ENCODE measurements at places on chromosomes 1 and 21.

GRCh38 chr1:160083968-160084770 lies 2.8 kb downstream of the KCNJ9 start:
- peak; percentile 70 for DNase-seq

GRCh38 chr1:33517596-33518250 lies 45.3 kb downstream of the ZSCAN20 start:
- no peak for DNase-seq

- no peak for DNase-seq
These were observed 29.7 kb upstream of the RNF2 start for GRCh38 chr1:185015631-185016030.

DNA sequence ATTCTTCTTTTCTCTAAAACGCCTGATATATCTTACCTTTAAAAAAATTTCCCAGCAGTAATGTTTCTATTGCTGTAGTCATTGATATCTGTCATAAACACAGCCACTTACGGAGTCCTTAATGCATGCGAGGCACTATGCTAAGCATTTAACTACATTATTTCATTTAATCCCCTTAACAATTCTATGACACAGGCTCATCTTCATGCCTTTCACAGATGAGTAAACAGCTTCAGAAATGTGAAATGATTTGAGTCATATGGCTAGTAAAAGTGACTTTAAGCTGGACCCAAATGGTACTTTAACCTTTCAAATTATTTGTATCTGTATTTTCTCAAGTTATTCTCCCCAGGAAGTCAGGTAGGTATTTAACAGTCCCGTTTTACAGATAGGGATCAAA lies 125.1 kb upstream of the FGGY start:
- no peak for DNase-seq

DNA sequence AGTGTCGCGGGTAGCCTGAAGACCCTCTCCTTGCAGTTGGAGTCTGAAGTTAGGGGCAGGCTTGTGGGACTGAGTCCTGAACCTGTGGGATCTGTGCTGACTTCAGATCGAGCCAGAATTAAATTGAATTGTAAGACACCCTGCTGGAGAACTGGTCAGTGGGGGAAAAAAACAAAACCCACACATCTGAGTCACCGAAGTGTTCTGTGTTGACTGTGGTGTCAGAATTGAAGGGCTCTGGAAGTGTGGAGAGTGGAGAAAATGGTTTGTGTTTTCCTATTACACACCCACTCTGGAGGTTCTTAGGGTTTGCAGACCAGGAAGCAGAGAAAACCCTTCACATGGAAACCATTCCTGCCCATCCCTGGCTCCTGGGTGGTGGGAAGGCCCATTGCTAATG lies 209.5 kb upstream of the GALNT2 start:
- DNase-seq, result no peak

GRCh38 chr1:164560121-164560541 lies 1.1 kb downstream of the PBX1 start:
- DNase-seq, result no peak

DNA sequence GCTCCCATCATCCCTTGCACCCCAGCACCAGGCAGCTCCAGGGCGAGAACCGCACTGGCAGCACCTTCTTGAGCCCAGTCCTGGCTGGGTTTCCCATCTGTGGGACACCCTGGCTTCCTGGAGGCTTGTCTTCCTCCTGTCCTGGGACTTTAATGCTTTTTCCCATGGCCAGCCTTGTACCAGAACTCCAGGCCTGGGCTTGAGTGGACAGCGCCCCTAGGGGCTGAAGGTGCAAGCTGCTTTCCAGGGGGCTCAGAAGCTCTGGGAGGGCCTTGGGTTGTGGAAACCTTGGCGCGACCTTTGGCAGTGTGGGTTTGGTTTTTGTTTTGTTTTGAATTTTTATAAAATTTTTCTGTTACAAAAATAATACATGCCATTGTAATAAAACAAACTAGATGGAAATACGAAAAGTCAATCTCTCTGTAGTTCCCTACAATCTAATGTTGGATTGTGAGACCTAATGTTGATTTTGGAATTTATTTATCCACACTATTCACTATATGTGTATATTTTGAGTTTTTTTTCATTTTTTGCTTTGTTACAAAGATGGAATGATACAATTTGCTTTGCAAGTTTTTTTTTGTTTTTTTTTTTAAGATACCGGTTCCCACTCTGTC lies 33.8 kb upstream of the RPL11 start:
- DNase-seq, result peak; percentile 23

- no peak for DNase-seq
These were observed 6.0 kb upstream of the TGFBR3 start for GRCh38 chr1:91891969-91892368.

DNA sequence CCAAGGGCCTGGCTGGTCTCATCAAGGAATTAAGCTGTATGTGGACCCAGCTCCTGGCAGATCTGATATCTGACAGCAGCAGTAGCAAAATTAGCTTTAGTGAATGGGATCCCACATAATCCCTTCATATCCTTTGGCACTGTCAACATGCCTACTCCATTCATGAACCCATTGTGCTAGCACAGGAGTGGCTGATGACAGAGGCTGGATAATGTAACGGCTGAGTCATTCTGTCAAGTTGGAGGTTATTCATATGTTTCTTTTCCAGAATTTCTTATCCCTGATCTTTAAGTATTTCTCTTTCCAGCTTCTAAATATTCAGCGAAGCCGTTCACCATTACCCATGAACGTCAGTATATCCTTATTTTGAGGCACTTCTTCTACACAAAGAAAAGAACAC lies 84.3 kb downstream of the EXTL2 start:
- DNase-seq, result no peak

DNA sequence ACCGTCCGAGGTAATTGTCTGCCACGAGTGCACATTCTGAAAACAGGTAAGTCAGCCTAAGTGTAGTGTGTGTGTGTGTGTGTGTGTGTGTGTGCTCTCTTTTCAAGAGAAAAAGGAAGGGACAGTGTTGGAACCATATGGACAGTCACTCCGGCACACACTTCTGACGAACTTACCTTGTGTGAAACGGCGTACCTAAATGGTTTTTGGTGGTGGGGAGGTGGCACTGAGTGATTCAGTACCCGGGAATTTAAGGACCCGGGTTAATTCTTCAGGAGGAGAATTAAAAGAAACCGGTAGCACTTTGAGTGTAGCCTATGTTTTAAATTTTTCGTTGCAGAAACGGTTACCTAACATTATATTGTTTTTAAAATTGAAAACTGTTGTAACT lies 286 bp downstream of the ODR4 start:
- DNase-seq, result no peak

GRCh38 chr1:224684979-224685425 lies 68.9 kb downstream of the CNIH3 start:
- no peak for DNase-seq

DNA sequence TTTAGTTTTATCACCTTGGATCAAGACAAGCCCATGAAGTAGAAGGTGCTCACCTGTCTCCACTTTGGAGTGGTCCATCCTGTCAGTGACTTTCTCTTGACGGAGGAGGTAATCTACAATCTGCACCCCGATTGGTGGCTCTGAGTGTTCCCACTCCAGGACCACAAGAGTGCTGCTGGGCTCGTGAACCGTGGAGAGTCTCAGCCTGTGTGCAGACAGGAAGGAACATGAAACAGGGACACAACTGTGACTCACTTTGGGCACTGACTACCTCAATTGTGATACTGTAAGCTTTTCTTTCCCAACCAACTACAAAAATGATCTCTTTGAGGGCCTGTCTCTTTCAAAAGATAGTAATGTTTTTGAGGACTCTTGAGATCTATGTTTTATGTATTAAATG lies 280.2 kb downstream of the ASTN1 start:
- DNase-seq, result no peak

DNA sequence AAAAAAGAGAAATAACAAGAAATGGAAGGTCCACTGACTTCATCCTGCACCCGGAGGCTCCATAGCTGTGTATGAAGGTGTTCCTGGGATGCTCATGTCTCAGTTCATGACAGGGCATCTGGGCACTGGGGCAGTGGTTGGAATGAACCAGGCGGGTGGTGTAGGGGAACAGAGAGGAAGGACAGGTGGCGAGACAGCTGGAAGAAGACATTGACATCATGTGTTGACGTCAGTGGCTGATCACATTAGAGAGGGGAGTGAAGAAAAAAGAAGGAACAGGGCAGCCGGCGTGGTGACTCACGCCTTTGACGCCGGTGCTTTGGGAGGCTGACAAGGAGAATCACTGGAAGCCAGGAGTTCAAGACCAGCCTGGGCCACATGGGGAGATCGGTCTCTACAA lies 50.1 kb downstream of the HUNK start:
- no peak for DNase-seq

DNA sequence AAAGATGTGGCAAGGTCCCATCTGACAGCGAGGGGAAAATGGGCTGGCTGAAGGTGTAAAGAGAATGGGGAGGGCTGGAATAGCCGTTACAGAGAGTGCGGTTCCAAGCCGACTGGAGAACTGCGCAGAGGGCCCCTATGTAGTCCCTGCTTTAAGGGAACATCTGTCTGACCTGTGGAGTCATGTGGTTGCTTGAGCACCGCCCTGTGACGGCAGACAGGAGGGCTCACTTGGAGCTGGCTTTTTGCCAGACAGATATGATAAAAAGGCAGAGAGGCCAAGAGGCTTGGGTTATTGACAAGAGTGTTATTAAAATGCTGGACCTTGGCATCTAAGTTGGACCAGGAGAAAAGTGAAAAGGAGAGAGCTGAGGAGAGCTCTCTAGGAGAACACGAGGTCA lies 5.9 kb upstream of the PTPRF start:
- no peak for DNase-seq

DNA sequence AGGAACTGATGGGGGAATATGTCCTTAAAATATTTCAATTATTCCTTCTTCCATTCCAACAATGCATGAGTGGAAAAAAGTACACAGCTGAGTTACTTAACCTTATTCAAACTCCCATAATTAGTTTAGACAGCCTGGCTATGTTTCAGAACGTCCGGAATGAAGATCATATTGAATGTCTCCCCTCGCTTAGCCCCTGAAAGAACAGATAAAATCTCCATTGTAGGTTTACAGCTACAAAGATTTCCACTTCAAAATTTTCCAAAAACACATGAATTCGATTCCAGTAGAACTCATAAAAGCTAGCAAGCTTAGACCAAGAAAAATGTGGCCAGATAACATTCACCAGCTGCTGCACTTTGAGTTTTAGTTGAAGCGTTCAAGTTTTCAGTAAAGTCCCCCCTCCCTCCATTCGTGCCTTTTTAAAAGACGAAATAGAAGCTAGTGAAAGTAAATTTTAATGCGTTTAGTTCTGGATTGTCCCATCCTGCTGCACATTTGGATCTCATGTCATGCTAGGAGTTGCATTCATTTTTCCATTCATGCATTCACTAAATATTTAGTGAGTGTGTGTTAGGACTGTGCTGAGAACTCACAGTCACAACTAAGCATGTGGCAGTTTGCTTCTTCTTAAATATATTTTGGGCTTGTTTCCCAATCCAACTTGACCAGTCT lies 29.4 kb upstream of the SSX2IP start:
- no peak for DNase-seq

DNA sequence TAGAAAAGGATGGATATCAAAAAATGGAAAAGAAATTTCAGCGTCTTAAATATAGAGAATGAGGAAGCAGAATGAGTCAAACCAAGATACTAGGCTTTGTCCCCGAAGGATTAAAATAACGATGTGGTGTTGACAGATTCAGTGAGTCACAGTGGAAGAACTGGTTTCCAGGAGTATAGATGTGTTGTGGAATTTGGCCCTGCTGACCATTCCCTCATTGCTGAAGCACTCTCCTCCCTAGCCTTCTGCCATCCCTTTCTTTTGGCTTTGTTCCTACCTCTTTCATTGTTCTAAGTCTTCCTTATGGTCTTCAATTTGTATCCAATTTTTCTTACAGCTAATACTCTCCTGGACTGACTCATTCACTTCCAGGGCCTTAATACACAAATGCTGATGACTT lies 23.1 kb upstream of the USP25 start:
- DNase-seq, result no peak

DNA sequence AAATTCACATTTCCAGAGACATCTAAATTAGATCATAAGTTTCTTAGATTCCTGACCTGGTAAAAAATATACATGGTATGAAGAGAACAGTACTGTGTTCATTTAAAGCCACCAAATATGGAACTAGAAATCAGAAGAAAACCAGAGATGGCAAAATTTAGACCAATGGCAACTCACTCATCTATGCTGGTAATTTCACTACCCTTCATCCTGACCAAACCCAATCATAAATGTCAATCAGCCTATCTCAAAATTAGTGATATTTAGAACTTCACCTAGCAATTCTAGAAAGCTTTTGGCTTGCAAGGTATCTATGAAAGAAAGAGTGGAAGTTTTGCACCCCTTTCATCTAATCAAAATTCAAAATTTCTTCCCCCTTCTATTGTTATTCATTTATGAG lies 107.7 kb downstream of the NIBAN1 start:
- DNase-seq, result no peak

GRCh38 chr21:34093083-34093482 lies 19.7 kb downstream of the MRPS6 start:
- DNase-seq, result no peak

DNA sequence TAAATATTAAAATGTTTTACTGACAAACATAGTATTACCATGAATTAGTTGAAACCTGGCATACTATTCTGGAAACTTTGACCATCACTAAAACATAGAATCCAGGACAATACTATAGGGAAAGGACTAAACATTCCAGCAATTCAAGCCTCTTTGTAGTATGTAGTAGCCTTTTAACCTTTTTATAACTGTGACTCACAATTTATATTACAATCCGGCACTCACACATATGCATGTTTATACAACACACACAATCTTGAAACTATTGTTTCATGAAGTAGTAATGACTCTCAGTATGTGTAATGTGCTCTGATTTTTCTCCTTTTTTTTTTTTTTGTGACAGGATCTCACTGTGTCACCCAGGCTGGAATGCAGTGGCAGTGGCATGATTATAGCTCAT lies 64.3 kb downstream of the ANKRD13C start:
- no peak for DNase-seq

DNA sequence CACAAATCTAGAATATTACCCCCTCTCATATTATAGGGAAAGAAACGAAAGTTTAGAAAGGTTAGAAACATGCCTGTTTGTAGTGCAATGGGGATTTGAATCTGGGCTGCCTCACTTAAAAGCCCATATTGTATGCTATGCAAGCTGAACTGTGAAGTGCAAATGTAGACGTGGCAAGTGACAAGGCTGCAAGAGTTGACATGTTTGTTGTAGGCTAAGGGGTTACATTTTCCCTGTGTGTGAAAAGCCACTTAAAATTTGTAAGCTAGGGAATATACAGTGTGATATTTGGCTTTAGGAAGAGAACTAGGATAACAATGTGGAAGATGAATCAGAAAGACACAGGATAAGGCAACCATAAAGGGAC lies 29.0 kb downstream of the WDR26 start:
- no peak for DNase-seq

DNA sequence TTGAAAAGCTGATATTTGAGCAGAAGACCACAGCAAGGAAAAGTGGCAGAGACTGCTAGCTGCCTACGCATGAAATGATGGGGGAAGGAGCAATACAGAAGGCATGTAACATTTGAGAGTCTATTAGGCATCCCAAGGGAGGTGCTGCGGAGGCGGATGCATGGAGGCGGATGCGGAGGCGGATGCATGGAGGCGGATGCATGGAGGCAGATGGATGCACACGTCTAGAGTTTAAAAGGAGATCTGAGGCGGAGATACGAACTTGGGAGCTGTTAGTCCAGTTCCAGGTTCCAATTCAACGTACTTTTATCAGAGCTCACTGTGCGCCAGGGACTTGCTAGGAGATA lies 744 bp upstream of the DDX20 start:
- DNase-seq, result no peak
